ENCODE measurements at places on chromosomes 2 and 18.

GRCh38 chr2:21422050-21422449 is 298.3 kb downstream of the TDRD15 start:
- no peak for DNase-seq

DNA sequence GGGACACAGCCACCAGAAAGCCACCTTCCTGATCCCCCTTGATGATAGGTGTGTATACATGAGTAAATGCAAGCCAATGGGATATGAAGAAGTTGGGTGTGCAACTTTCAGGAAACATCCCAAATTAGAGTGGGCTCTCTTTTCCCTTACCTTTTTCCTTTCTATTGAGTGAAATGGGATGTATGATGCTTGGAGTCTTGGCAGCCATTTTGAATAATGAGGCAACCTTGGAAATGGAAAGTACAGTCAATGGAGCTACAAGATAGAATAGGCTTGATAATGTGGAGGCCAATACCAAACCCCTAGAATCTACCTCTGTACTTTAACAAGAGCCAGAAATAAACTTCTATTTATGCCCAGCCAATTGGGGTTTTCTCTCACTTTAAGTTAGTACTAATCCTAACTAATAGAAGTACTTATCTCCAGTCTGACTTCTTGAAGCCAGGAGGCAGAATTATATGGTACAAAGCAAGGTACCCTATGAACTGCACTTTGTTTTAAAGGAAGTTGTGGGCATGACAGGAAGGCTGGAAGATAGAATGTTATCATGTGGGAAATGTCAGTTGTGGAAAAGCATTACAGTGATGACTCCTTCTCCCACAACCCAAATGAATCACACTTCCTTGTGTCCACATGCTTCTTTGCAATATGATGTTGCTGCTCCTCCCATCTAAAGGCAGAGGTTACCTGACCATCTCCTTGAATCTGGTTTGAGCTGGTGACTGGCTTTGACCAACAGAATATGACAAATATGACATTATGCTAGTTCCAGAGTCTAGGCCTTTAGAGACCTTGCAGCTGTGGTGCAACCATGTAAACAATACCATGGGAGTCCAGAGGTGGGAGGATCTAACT is 12.9 kb upstream of the NABP1 start:
- DNase-seq: no peak

- no peak for DNase-seq
Measured at GRCh38 chr2:108363024-108363907, 14.5 kb upstream of the SULT1C4 start.

DNA sequence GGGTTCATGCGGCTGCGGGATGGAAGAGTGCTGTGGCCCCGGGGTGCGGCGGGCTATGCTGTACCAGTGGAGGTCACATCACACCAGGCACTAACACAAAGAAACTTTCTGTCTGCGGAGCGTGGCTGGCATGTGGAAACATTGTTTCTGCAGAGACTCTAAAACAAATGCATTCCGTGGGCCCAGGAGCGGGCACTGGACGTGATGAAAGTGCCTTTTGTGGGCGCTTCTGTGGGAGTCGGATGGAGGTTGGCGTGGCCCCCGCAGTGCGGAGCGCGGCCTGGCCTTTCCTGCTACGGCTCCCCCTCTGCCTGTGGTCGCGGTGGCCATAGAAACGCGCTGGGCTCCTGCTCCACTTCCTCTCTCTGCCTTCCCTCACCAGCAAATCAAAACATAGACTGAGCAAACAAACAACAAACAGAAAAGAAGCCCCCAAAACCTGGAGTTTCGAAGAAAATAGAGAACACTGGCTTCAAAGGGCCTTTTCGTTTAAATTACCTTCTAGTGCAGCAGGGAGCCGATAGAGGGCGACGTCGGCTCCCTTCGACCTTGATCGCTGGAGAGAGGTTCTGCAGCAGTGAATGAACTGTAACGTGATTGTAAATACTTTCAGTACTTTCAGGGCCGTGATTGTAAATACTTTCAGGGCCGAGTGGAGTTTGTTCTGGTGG is 51.4 kb downstream of the KIF5C start:
- peak; percentile 15 for DNase-seq

GRCh38 chr2:234334151-234334550 is 162.7 kb downstream of the ARL4C start:
- peak; percentile 6 for DNase-seq
